NCI-H2029 (cell line): ENCODE measurements at places on chromosomes 11 and 22.

DNA sequence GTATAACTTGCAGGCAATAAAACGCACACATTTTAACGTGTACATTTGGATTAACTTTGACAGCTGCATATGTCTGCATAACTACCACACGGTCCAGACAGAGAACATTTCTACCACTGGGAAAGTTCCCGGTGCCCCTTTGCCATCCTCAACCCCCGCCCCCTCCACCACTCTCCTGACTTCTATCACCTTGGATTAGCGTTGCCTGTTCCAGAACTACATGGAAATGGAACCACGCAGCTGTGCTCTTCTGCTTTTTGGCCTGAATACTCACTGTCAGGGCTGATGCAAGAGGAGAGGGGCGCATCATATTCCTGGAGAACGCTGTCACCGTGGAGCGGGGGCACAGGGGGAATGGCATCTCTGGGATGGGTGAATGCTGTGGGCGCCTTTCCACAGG is 62.1 kb downstream of the LRP5 start:
- DNase-seq: no peak

DNA sequence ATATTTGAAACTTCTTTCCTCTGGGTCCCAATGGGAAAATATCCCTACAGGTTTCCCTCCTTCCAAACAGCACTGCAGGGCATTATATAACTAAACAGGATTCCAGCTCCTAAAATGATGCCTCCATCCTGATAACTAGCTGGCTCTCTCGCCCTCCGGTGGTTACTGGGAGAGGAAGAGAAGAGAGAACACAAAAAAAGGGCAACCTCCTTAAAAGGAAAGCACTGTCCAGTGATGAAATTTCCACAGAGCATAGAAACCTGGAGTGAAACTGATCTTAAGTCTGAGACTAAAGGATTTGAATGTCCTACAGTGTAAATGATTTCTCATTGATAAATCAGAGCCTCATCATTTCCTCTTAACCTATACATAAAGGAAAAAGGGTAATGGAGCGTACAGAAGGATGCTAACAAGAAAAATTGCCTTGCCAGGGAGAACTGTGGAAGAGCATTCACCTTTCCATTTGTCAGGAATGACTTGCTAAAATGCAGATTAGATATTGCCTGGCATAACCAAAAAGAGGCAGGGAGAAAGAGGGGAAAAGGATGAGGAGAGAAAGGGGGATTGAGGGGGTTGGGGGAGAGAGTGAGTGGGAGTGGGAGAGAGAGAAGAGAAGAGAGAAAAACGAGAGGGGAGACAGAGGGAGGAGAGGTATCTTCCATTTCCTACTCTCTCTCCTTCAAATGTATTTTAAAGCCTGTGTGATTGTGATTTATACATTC is 121.3 kb downstream of the APOL5 start:
- no peak for DNase-seq

GRCh38 chr11:118263695-118264568 is at the start of gene MPZL2:
MPZL2 (minus strand) TSS chr11:118264297; CDS start chr11:118264153, 144 bp downstream.
- peak; percentile 29 for DNase-seq

GRCh38 chr22:44574057-44574639 is 76.1 kb upstream of the RTL6 start:
- peak; percentile 54 for DNase-seq

DNA sequence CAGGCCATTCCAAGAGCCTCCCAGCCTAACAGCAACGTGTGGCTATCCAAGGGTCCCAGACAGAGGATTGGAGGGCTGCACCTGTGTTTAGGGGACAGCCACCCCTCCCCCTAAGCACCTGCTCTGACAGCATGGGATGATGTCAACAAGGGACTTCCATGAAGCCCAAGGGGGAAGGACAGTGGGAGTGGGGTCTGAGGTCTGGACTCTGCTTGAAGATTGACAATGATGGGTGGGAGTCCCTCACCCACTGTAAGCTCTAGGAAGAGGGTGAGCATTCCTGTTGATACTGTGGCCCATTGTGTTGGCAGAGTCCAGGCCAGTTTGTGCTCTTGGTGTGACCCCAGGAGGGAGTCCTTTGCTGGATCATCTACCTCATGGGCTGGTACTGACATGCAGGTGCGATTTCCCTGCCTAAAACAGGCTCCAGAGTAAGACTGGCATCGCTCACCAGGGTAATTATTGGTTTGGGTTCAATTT is 46.9 kb upstream of the TUB start:
- no peak for DNase-seq

- no peak for DNase-seq
Observed at GRCh38 chr22:44131989-44132685, 48.6 kb upstream of the PARVG start.

GRCh38 chr22:32994041-32994830 is 63.9 kb downstream of the SYN3 start:
- no peak for DNase-seq
